ENCODE measurements at places on chromosomes 7 and 10.

DNA sequence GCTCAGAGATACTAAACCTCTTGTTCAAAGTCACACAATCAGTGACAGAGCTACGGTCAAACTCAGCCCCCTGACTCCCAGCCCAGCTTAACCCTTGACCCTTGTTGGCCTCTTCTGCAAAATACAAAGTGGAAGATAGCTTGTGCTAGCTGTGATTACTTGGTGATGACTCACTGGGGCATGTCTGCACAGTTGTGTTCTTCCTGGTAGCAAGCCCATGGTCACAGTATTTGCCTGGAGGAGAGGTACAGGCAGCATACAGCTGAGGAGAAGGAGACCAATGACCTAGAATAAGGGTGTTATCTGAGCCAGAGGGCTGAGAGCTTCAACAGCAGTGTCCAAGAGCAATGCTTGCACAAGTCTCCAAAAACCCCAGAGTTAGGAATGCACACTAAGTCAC lies 5.7 kb upstream of the HSPA12A start:
- no peak for DNase-seq

GRCh38 chr10:84876116-84876999 lies 548.0 kb downstream of the CCSER2 start:
- no peak for DNase-seq

DNA sequence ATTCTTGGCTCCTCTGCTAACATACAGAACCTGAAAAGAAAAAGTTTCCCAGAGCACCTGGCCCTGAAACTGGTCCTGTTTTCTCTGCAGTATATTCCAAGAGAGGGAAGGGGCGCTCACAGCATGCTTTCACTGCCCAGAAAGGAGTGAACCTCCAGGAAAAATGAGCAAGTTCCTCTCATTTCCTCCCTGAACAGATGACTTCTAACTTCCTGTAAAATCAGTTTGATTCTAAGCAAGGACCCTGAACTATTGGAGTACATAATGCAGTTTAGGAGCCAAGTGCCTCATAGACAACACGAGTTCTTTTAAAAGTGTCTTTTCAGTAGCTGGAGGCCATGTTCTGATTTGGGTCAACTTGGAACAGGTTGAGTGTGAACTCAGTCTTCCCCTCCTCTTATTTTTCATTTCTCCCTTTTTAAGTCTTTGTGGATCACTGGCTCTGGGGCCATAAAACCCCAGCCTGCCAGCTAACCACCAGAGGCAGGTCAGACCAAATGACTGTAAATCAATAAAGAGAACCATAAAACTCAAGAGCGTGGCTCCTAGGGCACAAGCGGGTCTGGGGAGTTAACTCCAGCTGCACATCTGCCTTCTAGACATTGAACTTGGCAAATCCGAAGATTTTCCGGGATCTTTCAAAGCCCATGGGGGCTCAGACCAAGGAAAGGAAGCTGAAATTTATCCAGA lies 5.9 kb upstream of the LRRC18 start:
- no peak for DNase-seq

DNA sequence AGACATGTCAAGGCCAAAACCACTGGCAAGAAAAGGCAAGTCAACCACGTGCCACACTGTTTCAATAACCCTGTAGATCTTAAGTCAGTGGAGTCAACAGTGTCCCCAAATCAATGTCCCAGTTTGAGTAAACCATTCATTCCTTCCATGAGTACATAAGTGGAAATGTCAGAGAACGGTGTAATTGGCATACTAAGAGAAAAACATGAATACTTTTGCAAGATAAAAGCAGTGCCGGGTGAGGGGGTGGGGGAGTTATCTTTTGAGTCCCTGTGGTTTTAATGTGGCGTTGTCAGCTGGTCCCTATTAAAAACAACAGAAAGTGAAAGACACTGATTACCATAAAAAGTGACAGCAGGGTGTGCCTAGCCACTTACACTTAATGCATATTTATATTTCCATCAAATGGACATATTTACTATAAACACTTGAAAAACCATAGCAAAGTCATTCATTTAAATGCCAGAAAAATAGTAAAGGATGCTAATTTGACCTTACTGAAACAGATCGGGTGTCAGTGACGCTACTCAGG lies 37.8 kb downstream of the RSU1 start:
- DNase-seq = no peak

DNA sequence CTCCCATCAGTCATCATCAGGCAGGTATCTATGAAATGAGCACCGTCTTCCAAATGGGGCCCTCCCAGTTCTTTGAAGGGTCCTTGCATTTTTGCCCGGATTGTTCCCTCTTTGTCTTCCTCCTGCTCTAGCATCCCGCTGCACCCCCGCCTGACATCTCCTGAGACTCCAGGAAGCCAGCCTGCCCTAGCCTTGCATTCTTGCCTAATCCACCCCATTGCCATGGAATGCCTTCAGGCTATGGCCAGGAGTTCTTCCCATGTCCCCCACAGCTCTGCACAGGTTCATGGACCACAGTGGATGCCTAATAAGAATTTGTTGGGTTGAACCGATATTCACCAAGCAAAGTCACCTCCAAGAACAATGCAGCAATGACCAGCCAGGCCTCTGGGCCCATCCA lies 62.1 kb downstream of the ZMIZ1 start:
- no peak for DNase-seq

DNA sequence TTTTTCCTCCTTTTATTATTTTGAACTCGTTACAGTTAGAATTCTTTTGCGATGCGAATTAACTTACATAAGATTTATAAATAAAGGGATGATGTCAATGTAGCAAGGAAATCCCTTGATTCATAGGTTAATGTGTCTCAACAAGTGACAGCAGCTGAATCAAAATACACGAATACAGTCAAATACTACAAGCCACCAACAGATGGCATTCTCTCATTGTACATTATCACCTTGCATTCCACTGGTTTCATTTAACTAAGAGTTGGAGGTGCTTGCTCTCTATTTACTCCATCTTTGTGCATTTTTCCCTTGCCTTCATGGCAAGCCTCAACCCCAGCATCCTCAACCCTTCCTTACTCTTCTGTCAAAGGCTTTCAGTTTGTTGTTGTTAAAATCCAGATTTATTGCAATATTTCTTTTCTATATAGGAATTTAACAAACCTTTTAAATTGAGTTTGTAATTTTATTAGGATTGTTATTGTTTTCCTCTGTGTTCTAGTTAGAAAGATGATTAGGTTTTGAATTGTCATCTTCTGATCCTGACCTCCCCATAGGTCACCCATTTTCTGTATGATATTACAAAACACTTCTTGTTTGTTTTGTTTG lies 78.3 kb downstream of the SLC25A40 start:
- DNase-seq = no peak

- no peak for DNase-seq
Observed at GRCh38 chr7:3568516-3568915, 267.5 kb downstream of the SDK1 start.

DNA sequence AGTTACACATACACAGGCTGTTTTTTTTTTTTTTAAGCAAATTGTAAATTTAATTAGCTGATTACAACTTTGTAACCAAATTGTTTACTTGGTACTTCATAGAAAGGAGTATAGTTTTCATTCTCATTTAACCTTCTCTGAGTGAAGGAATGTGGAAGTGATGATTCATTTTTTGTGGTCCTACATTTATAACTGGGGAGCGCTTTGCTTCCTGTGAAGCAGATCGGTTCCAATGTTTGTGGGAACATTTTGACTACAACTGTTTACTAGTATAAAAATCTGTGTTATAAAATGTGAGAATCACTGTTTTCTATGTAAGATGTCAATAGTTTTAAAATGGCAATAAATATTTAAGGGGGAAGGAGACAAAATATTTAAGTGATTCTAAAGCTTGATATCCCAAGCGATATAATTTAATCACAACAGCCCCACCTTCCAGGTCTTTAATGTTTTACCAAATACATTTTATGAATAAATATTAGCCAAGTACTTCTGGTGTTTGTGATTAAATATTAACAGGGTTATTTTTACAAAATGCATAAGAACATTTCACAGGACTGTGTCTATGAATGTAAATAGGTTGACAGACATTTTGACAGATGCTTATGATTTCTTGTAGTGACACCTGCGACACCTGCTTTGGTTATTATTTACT lies 57.1 kb downstream of the NXPH1 start:
- DNase-seq = no peak

GRCh38 chr7:17329440-17329839 lies 31.0 kb downstream of the AHR start:
- no peak for DNase-seq

GRCh38 chr7:79180533-79180932 lies 272.9 kb downstream of the MAGI2 start:
- DNase-seq = no peak

DNA sequence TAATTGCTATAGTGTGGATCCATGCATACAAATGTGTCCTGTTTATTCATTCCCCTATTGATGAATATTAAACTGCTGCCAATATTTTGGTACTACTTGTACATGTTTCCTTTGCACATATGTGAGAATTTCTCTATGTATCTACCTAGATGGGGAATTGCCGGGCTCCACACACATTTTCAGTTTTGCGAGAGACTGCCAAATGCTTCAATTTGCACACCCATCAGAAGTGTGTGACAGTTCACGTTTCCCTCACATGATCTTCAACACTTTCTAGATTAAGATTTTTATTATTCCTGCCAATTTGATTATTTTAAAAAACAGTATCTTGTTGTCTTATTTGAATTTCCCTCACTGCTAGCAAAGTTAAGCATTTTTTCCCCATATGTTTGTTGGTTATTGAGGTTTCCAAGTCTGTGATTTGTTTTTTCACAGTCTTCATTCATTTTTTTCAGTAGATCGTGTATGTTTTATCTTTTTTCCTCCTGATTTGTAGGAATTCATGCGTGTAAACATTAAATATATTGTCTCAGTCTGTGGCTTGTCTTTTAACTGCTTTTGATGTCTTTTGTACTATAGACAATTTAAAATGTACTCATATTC lies 2.4 kb upstream of the KLF14 start:
- DNase-seq = no peak

DNA sequence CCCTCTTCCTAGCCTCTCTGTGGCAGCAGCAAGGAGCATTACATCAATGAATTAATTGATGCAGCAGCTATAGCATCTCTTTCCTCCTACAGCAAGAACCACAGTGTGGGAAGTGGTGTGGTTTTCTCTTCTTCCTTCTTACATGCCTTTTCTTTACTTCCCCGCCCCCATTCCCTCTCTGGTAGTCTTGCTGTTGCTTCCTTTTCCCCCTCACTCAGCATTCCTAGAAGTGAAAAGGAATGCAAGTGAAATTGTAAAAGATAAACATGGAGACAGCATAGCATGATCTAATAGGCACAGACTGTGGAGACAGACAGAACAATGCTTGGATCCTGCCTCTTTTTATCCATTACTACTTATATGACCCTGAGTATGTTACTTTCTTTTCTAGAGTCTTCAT lies 370.5 kb upstream of the BMPER start:
- DNase-seq = no peak

GRCh38 chr7:22240904-22241571 lies 115.9 kb downstream of the RAPGEF5 start:
- no peak for DNase-seq
